CD4-positive, alpha-beta T cell treated with Interleukin-6 for 4 hours (primary cell): ENCODE measurements at places on chromosomes 2 and 18.

GRCh38 chr18:71707985-71708500, 836.1 kb downstream of the CBLN2 start:
- no peak for DNase-seq

GRCh38 chr2:233101816-233102215, 41.7 kb downstream of the INPP5D start:
- DNase-seq, result no peak

GRCh38 chr2:101766871-101767739, 69.6 kb downstream of the MAP4K4 start:
- DNase-seq, result no peak

GRCh38 chr18:22253676-22254075, 84.3 kb downstream of the GATA6 start:
- DNase-seq, result no peak

DNA sequence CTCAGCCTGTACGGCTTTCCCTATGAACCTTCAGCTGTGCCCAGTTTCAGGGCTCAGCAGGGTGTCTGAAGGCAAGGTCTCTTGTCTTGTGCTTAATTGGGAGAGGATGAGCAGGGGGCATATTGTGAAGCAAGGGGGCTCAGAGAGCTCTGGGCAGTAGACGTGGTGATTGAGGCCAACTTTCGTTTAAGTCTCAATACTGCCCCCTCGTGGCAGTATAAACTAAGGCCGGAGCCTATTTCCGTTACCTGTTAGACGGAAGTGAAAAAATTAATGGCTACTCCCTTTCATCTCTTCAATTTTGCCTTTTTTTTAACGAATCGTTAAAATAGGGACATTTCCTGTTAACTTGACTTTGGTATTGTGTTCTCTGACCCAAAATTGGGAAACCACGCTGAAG, 193.4 kb downstream of the TDRD15 start:
- peak; percentile 3 for DNase-seq

GRCh38 chr2:171553858-171554257, 31.6 kb downstream of the CYBRD1 start:
- no peak for DNase-seq

GRCh38 chr2:101609433-101609832, 88.1 kb upstream of the MAP4K4 start:
- DNase-seq, result no peak

GRCh38 chr2:43441195-43441594, 154.6 kb downstream of the THADA start:
- DNase-seq, result no peak

DNA sequence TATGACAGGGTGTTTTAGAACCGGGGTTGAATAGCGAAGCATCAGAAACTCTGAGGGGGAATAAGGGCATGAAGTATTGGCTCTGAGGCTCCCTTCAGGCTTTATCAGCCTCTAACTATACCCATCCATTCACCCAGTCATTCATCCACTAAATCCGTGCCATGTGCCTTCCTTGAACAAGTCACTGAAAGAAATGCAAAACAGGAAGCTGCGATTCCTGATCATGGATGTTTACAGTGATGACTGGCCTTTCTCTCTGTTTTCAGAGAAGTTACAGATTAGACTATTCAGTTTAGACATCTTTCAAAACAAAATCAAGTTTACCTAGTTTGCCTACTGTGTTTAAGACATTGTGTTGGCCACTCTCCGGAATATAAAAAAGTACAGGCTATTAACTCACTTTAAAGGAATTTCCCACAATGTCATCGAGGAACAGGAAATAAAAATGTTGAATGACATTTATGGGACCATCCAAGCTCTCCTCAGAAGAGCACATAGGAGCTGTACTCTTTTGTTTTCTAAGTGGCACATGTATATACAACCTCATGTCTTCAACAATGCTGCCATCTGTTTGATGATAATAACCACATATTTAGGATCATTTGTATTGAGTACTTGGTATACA, 43.8 kb upstream of the SLC14A1 start:
- no peak for DNase-seq

- no peak for DNase-seq
These were observed 103.7 kb downstream of the KCNH7 start for GRCh38 chr2:162734866-162735265.

DNA sequence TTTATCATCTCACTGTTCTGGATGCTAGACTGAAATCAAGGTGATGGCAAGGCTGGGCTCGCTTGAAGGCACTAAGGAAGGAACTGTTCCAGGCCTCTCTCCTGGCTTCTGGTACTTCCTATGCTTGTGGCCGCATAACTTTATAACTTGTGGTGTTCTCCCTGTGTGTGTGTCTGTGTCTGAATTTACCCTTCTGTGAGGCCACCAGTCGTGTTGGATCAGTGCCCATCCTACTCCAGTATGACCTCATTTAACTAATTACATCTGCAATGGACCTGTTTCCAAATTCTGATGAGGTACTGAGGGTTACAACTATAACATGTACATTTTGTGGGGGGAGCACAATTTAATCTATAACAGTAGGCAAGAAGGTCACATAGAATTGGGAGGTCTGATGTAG, 41.6 kb downstream of the LYPD6B start:
- DNase-seq, result no peak

- DNase-seq, result no peak
These were observed 5.9 kb upstream of the IMPACT start for GRCh38 chr18:24420551-24420950.

DNA sequence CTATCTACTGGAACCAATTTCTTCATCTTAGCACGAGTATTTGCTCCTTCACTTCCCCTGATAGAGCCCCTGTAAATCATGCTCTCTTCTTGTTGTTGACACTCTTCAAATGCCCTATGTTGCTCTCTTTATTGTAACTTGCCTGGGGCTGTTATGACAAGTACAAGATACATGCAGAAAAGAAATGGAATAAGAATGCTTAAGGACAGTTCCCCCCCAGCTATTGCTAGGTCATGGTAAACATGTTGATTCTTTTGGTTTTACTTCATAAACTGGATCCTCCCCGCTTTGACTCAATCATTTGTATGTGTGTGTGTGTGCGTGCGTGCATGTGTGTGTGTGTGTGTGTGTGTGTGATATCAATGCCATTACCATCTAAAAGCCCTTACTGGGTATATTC, 368.5 kb upstream of the CNTNAP5 start:
- DNase-seq, result no peak

GRCh38 chr18:23487738-23488570, 15.4 kb upstream of the RMC1 start:
- DNase-seq, result peak; percentile 61

GRCh38 chr2:71474116-71474743, 20.9 kb downstream of the DYSF start:
- no peak for DNase-seq

DNA sequence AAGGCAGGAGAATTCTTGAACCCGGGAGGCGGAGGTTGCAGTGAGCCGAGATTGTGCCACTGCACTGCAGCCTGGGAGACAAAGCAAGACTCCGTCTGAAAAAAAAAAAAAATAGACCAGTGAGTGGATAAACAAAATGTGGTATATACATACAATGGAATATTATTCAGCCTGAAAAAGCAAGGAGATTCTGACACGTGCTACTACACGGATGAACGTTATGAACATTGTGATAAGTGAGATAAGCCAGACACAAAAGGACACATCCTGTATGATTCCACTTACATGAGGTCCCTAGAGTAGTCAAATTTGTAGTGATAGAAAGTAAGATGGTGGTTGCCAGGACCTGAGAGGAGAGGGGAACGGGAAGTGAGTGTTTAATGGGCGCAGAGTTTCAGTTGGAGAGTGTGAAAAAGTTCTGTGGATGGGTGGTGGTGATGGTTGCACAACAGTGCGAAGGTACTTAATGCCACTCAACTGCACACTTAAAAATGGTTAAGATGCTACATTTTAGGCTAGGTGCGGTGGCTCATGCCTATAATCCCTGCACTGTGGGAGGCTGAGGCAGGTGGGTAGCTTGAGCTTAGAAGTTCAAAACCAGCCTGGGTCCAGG, 38.3 kb downstream of the NIFK start:
- peak; percentile 2 for DNase-seq

GRCh38 chr2:37586663-37587317, 84.7 kb downstream of the CDC42EP3 start:
- DNase-seq, result peak; percentile 18
